ENCODE measurements at places on chromosomes 12 and 14.

- DNase-seq = no peak
Measured at GRCh38 chr12:89622115-89622514, 86.5 kb downstream of the ATP2B1 start.

DNA sequence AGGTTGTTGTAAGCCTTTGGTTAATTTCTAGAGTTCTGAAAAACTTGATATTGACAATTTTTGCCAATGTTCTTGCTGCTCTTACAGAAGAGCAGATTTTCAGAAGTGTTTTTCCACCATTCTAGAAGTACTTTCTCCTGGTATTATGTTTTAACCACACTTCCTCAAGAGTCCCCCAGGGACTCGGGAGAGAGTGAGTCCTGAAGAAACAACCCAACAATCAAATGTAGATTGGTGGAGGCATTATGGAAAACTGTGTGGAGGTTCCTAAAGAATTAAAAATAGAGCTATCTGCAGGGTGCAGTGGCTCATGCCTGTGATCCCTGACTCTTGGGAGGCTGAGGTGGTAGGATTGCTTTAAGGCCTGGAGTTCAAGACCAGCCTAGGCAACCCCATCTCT, 26.7 kb downstream of the OR10P1 start:
- DNase-seq = no peak

DNA sequence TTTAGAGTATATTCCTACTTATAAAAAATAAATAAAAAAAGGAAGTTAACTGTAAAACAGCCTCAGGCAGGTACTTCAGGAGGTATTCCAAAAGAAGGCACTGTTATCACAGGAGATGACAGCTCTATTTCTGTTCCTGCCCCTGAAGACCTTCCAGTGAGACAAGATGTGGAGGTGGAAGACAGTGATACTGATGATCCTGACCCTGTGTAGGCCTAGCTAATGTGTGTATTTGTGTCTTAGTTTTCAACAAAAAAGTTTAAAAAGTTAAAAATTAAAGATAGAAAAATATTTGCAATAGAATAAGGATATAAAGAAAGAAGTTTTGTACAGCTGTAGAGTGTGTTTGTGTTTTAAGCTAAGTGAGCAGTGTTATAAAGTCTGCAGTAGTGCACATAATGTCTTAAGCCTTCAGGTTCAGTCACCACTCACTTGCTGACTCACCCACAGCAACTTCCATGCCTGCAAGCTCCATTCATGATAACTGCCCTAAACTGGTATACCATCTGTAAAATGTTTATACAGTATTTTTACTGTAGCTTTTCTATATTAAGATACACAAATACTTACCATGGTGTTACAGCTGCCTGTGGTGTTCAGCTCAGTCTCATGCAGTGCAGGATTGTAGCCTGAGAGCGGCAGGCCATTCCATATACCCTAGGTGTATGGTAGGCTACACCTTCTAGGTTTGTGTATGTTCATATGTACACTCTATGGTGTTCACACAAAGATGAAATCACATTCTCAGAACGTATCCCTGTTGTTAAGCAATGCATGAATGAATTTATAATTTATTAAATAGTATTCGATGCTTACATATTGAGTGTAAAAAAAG, 121.1 kb downstream of the ANO6 start:
- DNase-seq = no peak

DNA sequence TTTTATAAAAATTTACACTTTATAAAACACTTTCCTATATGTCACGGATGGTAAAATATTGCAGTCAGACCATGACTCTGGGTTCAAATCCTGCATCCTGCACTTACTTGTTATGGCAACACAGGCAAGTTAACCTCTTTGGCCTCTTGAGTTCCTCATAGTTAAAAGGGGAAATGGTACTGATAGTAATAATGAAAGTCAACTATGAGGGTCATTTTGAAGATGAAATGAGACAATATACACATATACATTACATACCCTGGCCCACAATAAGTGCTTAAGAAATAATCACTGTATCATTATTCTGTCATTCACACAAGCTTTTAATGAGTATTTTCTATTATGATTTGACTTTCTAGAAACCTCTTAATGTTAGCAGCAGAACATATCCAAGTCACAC, 64.4 kb downstream of the C12orf42 start:
- no peak for DNase-seq

- no peak for DNase-seq
Measured at GRCh38 chr14:54191846-54192245, 205.0 kb upstream of the CDKN3 start.
